ENCODE measurements at places on chromosomes 6 and 20.

GRCh38 chr6:149896491-149896890 is 1.4 kb downstream of the RAET1E start:
- DNase-seq = no peak

DNA sequence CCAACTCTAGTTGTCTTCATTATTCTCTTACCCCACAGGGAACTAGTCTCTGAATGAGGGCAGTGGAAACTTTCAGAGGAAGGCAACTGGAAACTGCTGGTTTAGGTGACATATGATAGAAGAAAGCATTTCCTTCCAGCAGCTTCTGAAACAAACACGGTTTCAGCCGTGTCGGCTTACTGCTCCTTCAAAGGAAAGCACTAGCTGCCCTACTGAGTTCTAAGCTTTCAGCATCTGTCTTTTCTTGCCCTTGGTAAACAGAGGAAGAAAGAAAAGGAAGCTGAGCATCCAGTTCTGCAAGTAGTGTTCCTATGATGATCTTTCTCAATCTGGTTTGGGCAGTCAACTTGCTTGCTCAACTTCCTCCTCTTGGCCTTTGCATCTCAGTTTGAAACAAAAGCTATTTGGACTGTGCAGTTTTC is 117.5 kb upstream of the CEP85L start:
- no peak for DNase-seq

GRCh38 chr6:113512576-113512975 is 344.6 kb upstream of the MARCKS start:
- DNase-seq = no peak

GRCh38 chr6:138115877-138116660 is 8.8 kb upstream of the PERP start:
- DNase-seq = no peak

DNA sequence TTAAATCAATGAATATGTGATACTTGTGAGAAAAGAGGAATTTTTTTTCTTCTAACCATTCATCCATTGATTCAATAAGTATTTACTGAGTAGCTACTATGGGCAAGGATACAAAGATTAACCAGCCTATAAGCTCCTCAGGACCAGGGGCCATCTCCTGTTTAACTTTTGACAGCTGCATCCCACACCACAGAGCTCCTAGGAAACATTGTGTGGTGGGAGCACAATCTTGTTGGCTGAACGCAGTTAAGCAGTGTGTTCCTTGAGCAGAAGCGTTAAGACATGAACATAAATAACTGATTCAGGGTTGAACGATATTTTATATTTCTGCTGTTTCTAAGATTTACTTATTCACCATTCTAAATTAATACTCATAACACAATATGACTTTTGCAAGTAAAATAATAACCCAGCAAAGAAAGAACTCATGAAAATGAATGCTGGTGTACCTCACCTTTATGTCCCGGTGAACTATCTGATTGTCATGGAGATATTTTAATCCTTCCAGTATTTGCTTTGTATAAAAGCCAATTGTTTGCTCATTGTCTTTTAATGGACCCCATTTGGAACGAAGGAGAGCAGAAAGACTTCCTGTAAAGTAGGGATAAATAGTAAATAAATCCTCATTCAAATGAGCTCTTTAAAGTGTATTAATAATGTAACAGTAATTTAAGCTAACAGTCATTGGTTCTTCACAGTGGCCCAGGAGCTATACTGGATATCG is 62.6 kb upstream of the MAP7 start:
- no peak for DNase-seq

DNA sequence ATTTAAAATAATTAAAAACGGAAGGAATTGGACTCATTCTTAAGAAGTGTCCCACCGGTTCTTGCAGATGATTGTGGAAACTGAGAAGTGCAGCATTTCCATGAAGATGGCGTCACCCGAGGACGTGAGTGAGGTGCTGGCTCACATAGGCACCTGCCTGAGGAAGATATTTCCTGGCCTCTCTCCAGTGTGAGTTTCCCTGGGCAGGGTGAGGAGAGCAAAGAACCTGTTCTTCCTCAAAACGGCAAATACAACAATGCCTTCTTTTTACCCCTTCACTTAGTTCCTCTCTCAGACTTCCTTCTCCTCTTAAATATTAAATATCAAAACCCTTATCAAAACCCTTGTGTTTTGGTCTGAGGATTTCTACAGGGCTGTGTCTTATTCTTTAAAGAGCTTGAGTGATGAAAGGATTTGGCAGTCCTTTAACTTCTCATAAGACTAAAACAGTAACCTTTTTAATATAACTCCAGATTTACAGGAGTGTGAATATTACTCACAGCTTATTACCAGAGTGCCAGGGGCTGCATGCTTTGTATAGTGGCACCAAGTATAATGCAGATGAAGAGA is 156.3 kb downstream of the CARMIL1 start:
- DNase-seq = no peak

- DNase-seq = no peak
These were observed 32.9 kb upstream of the TCP11 start for GRCh38 chr6:35174088-35174434.

DNA sequence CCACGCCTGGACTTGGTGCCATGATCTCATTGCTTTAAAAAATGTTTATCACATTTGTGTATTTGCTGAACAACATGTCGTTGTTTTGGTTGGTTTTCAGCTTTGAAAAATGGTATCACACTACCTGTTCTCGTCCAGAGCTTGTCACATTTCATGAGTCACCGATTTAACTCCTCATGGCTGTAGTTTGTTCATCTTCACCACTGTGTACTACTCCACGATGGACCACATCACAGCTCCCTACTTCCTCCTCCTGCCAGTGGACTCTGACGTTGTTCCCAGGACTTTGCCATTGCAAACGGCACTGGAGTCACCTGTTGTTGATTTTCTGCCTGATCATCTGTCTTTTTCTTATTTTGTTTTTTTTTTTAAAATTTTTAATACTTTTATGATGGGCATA is 157.7 kb downstream of the ERMARD start:
- no peak for DNase-seq

DNA sequence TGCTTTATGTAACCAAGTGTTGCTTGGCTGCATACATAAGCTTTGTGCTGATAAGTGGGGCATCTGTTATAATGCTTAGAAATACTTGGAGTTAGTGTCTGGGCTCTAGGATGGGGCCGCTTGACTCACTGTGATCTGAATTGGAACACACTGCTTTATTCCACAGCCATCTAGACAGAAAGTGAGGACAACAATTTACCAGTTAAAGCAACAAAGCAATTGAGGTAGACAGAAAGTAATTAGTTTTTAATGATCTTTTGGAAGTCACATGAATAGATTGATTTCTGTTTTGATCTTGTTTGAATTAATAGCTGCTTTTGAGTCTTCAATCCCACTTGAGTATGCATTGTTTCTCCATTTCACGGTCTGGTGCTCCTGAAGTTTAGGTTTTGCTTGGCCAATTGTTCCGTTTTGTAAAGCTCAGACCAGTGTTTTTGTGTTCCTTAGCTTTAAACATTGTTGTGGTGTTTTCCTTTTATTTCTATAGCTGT is 157.5 kb downstream of the TRMT11 start:
- DNase-seq = no peak

- no peak for DNase-seq
These were observed 69.2 kb upstream of the SMIM29 start for GRCh38 chr6:34317882-34318498.

DNA sequence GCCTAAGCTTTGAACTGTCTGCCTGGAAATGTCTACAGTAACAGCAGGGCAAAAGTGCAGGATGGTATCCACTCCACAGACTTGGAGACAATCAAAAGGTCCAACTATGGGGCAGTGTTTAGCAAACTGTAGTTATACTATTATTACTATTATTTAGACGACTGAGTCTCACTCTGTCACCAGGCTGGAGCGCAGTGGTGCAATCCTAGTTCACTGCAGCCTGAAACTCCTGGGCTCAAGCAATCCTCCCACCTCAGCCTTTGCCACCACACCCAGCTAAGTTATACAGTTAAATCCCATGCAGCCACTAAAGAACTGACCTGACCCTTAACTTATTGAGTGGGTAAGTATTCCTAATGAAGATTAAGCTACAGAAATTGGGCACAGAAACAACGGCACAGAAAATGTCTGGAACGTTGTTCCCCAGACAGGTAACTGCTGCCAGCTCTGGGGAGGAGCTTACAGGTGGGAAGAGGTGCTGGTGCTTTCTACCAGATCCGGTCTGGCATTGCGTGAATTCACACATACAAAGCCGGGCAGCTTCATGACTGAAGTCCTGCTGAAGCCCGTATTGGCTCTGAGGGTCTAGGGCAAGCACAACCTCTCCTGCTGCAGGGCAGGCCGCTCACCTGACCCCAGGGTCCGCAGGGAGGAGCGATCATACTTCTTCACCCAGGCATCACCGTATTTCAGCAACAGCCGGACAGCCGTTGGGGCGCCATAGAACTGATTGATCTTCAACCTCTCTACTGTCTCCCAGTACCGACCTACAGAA is 27.0 kb upstream of the APMAP start:
- no peak for DNase-seq

DNA sequence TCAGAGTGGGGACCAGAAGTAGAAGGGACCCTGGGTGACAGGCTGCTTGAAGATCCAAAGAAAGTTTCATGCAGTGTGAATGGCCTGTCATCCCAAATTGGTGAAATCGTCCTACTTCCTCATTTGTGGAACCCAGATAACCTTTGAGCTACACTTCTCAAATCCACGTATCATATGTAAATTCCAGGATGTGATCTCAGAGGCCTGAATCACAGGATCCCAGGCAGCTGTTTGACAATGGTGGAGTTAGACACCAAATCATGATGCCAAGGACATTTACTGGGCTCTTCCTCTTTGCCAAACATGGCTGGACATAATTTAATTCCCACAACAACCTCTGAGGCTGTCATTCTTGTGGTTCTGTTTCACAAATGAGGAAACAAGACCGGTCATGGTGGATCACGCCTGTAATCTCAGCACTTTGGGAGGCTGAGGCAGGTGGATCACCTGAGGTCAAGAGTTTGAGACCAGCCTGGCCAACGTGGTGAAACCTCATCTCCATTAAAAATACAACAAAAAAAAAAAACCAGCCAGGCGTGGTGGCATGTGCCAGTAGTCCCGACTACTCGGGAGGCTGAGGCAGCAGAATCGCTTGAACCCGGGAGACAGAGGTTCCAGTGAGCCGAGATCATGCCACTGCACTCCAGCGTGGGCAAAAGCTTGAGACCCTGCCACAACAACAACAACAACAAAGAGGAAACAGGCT is 39.9 kb upstream of the TTPAL start:
- no peak for DNase-seq

- no peak for DNase-seq
These were observed 69.1 kb upstream of the PBOV1 start for GRCh38 chr6:138287144-138287955.

DNA sequence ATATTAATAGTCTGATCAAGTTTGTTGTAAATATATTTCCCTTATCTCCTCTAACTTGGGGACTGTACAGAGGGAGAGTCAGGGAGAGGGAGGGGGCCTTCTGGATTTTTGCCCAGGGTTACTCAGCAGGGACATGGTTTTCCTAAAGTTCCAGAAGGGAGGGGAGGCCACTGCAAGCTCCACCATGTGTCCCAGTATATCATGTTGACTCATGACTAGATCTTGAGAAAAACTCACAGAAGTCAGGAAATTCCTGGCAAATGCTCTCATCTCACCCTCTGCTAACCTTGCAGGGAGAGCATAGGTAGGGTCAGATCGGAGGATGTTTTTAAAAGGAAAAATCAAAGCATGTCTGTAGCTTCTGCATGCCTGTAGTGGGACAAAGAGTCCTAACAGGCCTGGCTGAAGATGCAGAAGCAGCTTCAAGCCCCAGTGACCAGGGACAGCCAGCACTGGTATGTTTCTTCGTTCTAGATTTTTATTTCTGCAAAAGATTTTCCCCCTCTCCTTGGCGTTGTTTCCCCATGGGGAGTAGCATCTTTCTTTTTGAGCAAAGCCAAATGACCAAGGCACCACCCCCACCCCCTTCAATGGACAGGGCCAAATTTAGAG is 272.9 kb upstream of the SUPT3H start:
- DNase-seq = no peak

DNA sequence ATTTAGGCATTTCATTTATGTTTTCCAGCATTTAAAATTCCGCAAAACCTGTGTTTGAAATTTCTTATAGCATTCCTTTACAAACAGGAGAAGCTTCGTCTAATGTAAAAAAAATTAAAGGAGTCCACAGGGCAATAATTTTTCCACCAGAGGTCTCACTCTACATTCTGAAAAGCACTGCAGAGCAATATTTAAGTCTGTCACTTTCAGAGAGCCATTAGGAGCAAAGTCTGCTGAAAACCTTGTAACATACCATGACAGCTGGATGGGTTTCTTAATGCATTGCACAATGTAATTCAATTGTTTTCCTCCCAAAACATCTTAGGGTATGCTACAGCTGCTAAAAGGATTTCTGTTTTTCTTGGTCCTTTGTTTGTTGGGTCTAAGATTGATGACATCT is 18.0 kb downstream of the BAG2 start:
- no peak for DNase-seq

- no peak for DNase-seq
These were observed 39.6 kb upstream of the CMTR1 start for GRCh38 chr6:37393381-37393929.

DNA sequence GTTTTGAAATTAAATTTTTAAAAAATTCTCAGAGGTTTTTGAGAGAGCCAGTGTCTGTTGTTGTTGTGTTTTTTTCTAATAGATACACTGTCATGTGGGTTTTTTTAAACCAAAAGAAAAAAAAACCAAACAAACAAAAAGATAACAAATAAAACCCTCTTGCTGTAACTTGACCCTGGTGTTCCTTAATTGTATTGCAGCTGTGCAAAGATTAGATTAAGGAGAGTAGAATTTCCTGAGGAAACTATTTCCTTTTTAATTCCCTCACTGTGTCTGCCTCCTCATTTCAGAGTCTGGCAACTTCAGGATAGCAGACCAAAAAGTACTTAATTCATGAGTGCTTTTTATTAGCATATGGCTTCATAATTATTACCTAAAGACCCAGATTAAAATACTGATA is 281.9 kb downstream of the EPM2A start:
- no peak for DNase-seq

- DNase-seq = no peak
These were observed 47.9 kb downstream of the KCNK5 start for GRCh38 chr6:39181333-39181732.

DNA sequence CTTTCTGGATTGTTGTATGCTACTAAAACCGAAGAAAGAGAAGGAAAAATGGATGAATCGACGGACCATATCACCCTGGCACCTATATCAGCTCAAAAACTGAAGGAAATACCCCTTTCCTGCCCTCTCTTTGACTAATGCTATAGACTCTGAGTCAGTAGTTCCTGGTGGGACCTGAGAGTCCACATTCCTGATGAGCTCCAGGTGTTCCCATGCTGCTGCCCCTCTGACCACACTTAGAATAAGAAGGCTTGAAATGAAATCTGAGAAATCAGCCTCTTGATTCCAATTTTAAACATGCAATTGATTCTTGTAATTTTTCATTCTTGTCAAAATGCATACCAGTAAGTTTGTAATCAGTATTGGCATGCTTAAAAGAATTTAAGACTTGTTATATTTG is 75.2 kb downstream of the PRL start:
- no peak for DNase-seq

GRCh38 chr6:57305761-57306160 is 11.7 kb upstream of the PRIM2 start:
- no peak for DNase-seq

GRCh38 chr6:45377043-45377553 is 636 bp downstream of the SUPT3H start:
- no peak for DNase-seq

- DNase-seq = no peak
These were observed 49.6 kb upstream of the DSN1 start for GRCh38 chr20:36823121-36823520.

Data from cortex of kidney (tissue), 1 donor.